Kidney (tissue), 22 donors: ENCODE measurements at places on chromosomes 5 and 9. TPM values are rescaled to one million over a fixed set of nuclear protein-coding genes. Genes with fewer than 3 reads are reported as not detected.
A peak's percentile ranks its signal among the peaks of the same experiment; 100 is the strongest.

DNA sequence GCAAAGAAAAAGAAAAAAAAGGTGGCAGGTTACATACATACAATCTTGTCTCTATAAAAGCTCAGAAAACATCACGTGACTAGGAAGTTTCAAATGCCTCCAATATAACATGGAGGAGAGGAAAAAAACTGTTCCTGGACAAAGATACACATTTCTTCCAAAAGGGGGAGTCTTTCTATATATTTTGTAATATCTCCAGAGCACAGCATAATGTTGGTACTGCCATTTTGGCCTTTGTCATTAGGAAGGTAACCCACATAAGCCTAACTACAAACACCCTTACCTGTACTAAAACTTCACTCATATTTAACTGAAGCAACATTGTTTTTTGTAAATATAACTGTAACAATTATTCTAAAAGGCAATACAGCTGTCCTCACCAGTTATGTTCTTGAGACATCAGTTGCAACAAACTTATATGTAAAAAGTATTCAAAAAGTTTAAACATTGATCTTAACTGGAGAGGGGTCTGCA lies 1.2 kb upstream of the BTF3 start:
- peak; percentile 84 for DNase-seq

DNA sequence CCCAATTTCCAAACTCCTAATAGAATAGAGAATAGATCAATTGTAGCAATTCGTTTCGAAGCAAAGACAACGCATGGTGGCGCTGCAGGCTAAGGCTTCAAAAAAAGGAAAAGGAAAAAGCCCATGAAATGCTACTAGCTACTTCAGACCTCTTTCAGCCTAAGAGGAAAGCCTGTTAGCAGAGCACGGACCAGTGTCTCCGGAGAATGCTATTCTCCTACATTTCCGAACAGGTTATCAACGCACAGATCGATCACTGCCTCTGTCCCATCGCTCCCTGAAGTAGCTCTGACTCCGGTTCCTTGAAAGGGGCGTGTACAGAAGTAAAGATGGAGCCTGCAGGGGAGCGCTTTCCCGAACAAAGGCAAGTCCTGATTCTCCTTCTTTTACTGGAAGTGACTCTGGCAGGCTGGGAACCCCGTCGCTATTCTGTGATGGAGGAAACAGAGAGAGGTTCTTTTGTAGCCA lies at the start of gene PCDHB15:
Gene PCDHB15 (plus strand): TSS at position 146 of the 468 bp plus-strand sequence. CDS start 184 bp downstream, at position 330.
- DNase-seq: no peak

The SNCAIP gene
- 0.82 TPM for polyA plus RNA-seq

DNA sequence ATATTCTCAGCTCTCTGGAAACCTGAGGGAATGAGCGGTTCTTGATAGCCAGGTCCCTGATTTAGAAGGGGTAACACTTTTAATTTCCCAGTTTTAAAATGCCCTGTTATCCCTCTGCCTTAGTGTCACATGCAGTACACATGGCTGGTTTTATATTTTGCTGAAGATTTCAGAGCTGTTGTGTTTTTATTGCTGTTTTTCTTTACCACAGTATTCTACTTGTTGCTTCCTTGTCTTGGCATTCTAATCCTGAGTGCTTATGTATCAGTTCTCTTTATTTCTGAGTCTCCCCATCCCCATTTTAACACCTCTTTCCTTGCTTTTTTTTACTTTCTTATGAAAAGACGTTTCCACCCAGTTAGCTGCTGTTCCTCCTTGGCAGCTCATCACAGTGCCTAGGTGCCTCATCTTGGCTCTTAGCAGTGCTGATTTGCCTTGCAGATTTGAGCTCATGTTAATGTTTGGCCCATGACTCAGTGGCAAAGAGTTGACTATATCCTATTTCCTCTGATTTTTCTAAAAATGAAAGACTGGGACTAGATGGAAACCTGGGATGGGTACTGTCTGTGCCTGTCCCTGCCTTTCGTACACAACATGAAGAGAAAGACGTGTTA lies 3.7 kb downstream of the MTRR start:
- DNase-seq: no peak

The FCN2 gene
- 2.8 TPM for polyA plus RNA-seq

DNA sequence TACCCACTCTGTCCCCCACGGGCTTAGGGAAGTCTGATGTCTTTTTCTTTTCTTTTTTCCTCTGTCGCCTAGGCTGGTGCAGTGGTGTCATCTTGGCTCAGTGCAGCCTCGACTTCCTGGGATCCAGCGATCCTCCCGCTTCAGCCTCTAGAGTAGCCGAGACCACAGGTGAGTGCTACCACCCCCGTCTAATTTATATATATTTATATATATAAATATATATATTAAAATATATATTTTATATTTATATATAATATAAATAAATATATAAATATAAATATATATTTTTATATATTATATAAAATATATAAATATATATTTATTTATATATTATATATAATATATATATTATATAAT lies 3.3 kb upstream of the ANXA2R start:
- no peak for DNase-seq

DNA sequence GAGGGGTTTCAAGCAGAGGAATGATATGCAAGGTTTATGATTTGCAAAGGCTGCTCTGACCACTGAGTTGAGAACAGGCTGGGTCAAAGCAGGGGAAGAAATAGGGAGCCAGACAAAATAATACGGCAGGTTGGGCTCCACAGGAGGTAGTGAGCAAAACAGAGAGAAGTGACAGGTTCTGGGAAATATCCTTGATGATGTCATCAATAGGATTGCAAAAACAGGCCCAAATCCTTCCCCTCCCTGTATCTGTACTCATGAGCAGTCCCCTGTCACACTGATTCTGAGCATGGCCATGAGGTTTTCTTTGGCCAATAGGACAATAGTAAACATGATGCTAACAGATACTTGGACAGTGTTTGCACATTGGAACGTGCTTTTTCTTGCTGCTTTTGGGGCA lies 471.8 kb upstream of the BRINP1 start:
- DNase-seq: no peak

The CEL gene
- 16.7 TPM for polyA plus RNA-seq

The GGTA1 gene
- polyA plus RNA-seq: 6.8 TPM

- no peak for DNase-seq
Observed at GRCh38 chr9:2740616-2741015, 23.3 kb downstream of the KCNV2 start.

The ARSI gene
- 1.1 TPM for polyA plus RNA-seq

- no peak for DNase-seq
Observed at GRCh38 chr5:112237456-112237855, 181.6 kb downstream of the EPB41L4A start.

GRCh38 chr9:78609450-78609849 lies 312.5 kb downstream of the PSAT1 start:
- DNase-seq: peak; percentile 72

GRCh38 chr5:177478711-177479646 lies 5.5 kb upstream of the DBN1 start:
- DNase-seq: no peak

- DNase-seq: no peak
Observed at GRCh38 chr5:2111569-2112105, 228.9 kb upstream of the IRX4 start.

- no peak for DNase-seq
Observed at GRCh38 chr9:129801504-129801903, 1.5 kb upstream of the TOR1B start.

DNA sequence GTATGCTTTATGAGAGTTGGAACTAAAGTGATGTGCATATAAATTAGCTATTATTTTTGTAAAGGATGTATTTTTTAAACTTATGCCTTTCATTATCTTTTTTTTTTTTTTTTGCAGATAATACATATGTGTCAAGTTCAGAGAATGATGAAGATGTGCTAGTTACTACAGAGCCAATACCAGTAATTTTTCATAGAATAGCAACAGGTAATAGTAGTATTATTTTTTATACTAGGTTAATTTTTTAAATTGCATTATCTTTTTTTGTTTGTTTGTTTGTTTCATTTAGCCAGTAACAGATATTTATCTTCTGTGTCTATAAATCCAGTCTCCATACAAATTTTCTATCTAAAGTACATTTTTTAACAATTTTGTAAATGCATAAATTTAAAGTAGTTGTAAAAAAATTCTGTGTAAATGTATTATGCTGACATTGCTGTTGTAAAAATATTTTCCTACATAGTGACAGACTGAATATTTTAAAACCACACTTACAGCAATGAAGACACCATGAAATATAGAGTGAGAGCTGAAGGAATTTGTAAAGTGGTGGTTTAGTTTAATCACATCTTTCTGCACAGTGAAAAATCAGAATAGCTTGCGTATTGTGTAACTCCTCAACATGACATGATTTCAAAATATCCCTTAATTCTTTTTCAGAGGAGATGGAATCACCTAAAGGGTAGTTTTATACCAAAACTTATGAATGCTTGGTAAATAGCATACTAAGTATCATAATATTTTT lies 93.3 kb downstream of the PARP8 start:
- no peak for DNase-seq

DNA sequence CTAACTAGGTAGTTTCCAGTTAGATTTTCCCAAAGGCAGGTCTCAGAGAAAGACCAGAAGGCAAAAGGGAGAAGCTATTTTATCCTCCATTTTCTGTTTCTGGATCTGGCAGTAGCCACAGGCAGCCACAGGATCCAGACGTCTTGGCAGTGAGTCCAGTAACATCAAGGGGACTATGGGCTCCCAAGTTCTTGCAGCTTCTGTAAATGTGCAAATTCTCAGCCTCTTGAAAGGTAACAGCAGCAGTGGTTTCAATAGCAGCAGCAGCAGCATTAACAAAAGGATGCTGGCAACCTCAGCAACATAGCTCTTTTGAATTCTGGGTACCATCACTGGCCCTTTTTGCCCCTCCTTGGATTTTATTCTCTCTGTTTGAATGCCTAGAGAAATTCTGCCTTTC lies 27.1 kb upstream of the IL33 start:
- no peak for DNase-seq

The GMCL2 gene
- not detected for polyA plus RNA-seq

DNA sequence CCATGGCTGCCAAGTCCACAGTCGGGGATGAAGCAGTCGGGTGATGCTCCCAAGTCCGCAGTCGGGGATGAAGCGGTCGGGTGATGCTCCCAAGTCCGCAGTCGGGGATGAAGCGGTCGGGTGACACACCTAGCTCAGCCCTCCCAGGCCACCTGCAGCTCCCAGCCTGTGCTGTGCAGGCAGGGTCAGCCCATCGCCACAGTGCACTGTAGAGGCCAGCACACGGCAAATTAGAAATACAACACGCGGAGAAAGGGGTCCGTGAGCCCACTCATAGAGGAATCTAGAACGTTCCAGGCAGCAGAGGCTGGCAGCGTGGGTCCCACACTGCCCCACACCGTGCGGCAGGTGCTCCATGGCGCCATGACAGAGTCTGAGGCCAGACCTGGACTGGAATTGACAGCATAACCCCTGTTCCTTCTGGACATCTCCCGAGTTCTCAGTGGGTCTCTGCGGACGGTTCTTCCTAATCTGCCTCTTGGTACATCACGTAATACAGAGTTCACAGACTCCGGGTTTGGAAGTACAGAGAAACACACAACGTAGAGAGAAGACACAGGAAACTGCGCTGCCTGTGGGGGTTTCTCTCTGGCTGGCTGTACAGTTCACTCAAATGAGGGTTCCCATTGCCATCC lies 7.7 kb upstream of the EXOC3 start:
- no peak for DNase-seq

GRCh38 chr9:38434853-38435252 lies 10.6 kb upstream of the IGFBPL1 start:
- DNase-seq: no peak

The RORB gene
- 0.11 TPM for polyA plus RNA-seq

DNA sequence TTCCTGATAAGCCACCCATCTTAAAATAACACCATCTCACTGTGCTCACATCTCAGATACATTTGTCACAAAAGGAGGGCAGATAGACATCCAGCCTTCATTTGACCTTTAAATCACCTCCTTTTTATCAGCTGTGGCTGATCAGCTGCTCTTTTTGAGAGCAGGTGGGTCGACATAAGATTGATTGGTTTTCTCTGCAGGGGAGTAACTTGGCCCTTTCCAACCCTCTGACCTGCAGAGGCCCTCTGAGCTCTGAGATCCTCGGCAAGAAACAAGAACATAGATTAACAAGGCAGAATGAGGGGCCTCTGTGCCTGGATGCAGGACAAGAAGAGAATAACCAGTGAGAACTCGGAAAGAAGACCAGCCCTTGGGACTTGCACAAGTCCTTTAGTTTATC lies 33.5 kb upstream of the GLRA1 start:
- DNase-seq: no peak

DNA sequence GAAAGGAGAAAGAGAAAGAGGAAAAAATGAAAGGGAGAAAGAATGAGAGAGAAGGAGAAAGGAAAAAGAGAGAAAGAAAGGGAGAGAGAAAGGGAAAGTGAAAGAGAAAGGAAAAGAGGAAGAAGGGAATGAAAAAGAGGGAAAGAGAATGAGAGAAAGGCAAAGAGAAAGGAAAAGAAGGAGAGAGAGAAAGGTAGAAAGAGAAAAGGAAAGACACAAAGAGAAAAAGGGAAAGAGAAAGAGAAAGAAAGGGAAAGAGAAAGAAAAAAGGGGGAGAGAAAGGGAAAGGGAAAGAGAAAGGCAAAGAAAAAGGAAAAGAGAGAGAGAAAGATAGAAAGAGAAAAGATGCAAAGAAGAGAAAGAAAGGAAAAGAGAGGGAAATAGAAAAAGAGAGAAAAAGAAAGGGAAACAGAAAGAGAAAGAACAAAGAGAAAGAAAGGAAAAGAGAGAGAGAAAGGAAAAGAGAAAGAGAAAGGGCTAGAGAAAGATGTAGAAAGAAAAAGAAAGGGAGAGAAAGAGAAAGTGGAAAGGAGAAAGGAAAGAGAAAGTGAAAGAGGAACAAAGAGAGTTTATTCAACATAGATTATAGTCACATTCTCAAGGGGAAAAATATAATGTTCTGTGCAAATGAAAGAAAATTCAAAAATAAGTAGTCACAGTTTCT lies 165.2 kb downstream of the TMEM38B start:
- DNase-seq: no peak

DNA sequence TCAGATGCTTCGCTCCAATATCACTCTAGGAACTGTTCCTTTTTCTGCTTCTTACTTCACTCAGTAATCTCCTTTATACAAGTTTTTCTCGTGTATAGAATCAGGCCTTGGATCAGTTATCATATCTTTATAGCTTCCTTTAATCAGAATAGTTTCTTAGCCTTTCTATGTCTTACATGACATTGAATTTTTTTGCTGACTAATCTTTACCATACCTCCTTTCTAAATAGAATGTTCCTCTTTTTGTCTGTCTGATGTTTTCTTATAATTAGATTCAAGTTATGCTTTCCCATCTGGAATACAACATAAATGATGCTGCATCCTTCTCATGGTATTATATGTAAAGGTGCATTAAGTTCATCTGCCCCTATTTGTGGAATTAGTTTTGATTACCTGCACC lies 40.2 kb upstream of the TYRP1 start:
- DNase-seq: no peak

The PCDHB15 gene
- 1.8 TPM for polyA plus RNA-seq
